Central memory CD4-positive, alpha-beta T cell (primary cell): ENCODE measurements at places on chromosomes 13 and 19.
A peak's percentile ranks its signal among the peaks of the same experiment; 100 is the strongest.

- no peak for DNase-seq
Measured at GRCh38 chr13:105502193-105502592, 1033.3 kb downstream of the EFNB2 start.

- DNase-seq: no peak
Measured at GRCh38 chr13:94020426-94020825, 459.1 kb downstream of the DCT start.

DNA sequence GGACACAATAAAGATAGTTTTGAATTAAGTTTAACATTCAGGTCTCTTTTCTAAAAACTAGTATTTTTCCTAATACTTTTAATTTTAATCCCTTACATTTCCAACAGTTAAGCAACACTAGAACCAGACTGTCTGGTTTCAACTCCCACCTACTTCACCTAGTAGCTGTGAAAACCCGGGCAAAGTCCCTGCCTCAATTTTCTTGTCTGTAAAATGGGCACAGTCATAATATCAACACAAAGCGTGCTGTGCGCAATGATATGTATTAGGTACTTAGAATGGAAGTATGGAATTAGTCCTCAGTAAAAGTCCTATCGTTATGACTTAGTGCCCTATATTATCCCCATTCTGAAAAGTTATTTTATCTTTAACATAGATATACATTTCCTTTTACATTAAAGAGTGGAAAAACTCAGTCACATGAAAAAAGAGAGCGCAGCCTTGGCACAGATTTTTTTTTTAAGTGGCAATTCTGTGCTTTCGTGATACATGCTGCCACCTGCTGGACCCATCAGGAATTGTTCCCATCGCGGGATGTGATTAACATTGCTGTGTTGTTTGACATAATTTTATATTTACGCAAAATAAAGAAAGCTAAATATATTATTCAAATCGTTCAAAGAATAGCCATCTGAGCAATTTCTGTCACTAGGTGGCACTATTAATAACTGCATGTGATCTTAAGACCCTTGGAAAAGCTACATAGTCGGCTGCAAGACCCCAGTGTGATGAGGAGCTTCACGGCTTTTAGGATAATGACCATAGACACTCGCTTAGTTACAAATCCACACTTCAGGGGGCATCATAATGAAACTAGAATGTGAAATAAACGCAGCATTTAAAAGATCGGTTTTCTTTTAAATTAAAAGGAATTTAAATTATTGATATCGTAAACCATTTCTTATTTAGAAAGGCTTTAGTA lies 59.9 kb downstream of the LIG4 start:
- peak; percentile 24 for DNase-seq

DNA sequence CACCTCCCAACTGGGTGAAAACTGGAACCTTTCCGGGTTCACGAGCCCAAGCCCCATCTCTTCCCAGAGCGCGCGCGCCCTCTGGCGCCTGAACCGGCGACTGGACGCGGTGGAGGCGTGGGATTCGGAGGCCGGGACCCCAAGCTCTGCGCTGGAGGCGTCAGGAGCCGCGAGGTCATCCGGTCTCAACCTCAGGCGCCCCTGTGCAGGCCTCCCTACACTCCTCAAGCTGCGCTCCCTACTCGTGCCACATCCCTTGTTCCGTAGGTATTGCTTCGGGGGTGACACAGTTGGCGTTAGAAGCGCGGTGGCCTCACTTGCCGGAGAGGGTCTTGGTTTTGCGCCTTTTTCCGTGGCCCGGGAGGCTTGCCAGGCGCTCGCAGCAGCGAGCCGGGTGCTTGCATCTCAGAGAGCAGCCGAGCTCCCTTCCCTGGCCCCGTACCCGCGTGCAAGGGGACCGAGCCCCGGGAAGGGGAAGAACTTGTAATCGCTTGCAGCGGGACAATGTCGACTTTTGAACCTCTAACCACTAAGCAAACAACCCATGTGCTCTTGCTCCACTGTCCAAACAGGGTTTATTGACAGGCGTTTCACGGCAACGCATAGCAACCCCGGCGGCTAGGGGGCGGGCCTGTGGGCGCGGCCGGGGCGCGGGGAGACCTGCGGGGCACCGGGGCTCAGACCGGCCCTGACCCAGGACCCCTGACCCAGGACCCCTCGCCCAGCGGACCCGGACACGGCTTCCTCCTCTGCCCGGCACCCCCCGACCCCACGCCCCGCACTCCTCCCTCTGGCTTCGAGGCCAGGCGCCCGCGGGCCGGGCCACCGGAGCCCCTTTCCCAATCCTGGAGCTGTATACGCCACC lies 8.5 kb downstream of the CDX2 start:
- DNase-seq: no peak

DNA sequence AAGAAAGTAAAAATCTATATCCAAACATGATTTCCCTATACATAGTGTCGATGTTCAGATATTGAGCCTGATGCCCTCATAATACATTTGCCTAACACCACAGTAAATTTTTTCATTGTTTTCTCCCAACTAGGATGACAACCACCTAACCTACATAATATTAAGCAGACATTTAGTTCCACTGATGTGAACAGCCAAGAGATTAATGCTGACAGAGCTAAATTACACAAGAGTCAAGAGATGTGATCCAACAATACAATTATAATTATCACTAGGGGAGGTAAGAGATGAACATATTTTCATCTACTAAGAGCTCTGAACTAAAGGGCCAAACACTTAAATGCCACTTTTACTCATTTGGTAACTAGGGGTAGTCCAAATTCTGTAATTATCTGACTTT lies 145.9 kb downstream of the DACH1 start:
- DNase-seq: no peak
